ENCODE measurements at places on chromosomes 6 and 20. TPM values are rescaled to one million over a fixed set of nuclear protein-coding genes. Genes with fewer than 3 reads are reported as not detected.

DNA sequence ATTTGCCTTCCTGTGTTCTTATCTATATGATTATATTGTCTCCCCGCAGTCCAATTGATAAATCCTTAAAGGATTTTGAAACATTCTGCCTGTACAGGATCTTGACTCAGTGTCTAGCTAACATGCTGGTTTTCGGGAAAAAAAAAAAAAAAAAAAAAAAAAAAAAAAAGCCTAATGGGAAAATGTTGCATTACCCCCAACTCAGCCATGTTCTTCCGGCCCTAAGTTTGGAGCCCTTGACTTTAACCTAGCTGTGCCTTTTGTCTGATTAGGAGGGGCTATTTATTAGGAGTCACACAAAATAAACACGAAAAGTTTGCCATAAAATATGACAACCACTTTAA, 244.4 kb upstream of the TCF21 start:
- no peak for DNase-seq

DNA sequence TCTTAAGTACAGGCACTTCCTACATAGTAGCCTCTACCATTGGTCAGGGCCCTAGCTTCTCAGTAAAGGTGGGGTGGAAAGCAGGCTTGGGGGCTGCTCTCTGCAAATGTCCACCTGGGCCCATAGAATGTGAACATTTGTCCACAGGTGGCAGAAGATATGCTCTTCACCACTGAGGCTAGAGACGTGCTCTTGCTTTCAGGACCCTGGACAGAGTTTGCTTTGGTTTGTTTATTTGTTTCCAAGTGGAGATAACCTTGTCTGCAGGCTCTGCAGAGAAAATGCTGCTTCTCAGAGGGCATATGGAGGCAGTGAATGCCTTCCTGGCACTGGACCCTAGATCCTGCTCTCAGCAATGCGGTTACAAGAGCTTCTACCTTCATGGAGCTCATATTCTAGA, 129.0 kb downstream of the F13A1 start:
- no peak for DNase-seq

DNA sequence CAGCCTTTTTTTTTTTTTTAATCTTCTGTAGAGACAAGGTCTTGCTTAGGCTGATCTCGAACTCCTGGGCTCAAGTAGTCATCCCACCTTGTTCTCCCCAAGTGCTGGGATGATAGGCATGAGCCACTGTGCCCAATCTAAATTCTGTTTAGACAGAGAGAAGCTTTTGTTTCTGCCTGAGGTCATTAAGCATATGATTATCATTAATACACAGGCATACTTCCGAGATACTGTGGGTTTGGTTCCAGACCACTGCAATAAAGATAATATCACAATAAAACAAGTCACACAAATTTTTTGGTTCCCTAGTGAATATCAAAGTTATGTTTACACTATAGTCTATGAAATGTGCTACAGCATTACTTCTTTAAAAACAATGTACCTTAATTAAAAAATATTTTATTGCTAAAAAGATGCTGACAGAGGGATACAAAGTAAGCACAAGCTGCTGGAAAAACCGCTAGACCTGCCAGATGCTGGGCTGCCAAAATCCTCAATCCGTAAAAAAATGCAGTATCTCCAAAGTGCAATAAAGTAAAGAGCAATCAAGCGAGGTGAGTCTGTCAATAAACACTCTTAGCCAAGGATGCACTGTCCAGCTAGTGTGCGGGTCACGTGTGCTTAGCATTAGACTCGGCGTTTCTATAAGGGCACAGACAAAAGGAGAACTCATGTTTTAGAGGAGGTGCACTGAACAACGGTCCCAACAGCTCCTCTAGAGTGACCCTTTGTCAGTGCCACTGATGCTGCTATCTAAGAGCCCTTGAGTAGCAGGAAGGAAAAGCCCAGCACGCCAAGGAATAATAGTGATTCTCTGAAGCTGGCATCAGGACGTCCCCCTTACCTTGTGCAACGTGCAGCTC, 16.1 kb downstream of the TXNDC5 start:
- DNase-seq, result no peak

DNA sequence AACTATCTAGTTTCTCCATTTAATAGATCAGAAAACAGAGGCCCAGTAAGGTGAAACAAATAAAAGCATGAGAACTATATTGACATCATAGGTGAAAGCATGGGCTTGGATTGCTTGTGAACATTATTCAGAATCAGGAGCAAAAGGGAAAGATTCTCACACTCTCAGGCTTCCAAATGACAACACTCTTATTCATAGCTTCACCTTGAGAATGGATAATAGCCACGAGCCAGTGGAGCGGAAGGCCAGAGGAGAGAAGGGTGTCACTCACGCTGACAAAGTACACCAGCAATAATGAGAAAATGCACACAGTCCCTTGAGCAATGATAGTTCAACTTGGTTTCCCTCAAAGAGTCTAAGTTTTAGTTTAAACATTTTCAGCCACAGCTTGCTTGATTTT, 339.0 kb downstream of the TPBG start:
- DNase-seq, result no peak

- no peak for DNase-seq
Measured at GRCh38 chr6:104591573-104592334, 268.0 kb downstream of the HACE1 start.

DNA sequence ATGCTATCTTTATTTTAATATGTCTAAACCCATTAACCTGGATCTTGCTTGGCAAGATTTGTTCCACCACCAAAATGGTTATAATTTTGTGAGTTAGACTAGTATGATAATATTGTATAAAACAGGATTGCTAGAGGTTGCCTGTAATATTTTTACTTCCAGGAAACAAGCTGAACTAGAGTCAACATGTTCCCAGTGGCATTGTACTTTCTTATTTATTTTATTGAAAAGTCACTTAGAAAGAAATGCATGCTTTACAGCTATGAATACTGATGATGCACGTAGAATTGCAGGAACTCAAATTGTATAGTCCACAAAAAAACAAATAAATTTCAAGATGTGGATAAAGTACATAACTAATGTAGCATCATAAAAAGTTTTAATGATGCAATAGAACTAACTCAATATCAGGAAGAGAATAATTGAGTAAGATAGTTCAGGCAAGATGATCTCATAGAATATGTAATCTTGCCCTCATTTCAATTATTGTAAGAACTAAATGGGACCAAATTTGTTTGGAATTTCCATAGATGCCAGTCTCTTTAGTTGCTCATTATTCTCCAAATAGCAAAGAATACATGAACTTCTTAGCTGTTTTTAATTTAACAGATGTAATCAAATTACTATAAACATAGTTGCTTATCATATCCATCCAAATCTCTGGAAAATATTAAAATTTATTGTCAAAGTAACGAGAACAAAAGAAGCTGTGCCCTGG, 451.8 kb downstream of the COL12A1 start:
- DNase-seq, result no peak

DNA sequence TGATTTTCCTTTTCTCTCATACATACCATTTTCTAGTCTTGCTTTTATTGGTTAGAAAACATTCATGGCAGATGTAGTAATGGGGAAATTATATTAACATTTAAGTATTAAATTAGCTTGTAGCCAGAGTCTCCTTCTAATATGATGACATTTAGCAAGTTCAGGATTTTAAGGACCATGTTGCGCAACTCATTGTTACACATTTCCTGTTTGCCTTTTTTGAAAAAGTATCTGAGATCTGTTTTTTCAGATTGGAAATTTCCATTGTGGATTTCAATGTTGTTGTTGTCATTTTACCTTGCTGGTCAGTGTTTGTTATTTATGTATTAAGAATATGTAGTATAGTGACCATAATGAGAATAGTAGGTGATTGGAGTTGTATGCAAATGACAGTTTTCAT, 38.7 kb downstream of the CDKAL1 start:
- DNase-seq, result no peak

GRCh38 chr20:51220293-51220706, 197.4 kb upstream of the KCNG1 start:
- DNase-seq, result peak; percentile 46

- DNase-seq, result no peak
Measured at GRCh38 chr6:168415098-168415992, 25.6 kb upstream of the SMOC2 start.

DNA sequence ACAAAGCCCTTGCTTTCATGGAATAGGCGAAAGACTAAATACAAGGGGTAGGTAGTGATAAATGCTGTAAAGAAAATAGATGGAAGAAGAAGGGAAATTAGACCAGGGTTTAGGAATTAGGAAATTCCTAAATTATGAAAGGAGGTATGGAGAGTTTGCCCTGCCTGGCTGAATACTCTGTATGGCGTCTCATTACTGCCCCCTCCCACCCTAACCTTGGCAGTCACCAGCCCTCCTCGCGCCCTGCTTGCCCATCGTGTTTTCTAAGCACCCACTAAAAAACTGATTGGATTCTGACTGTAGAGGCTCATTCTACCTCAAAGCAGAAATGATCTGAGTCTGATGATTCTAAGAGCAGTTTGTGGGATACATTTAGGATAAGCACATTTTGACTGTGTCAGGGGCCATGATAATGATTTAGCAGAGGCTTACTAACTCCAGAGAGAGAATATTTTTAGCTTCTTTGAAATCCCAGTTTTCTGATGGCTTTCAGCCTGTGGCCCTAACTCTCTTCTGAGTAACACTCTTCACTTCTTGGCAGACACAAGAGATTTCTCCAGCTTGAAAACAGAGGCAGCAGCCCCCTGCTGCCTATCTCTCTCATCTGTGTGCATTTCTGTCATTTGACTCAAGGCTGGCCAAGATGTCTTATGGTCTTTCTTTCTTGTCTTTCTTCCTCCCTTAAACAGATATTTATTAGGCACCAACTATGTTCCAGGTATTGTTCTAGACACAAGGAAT, 1.4 kb upstream of the CHD6 start:
- no peak for DNase-seq

- no peak for DNase-seq
Measured at GRCh38 chr6:15479761-15480160, 183.1 kb downstream of the DTNBP1 start.

- no peak for DNase-seq
Measured at GRCh38 chr6:159257846-159258245, 88.6 kb downstream of the FNDC1 start.

DNA sequence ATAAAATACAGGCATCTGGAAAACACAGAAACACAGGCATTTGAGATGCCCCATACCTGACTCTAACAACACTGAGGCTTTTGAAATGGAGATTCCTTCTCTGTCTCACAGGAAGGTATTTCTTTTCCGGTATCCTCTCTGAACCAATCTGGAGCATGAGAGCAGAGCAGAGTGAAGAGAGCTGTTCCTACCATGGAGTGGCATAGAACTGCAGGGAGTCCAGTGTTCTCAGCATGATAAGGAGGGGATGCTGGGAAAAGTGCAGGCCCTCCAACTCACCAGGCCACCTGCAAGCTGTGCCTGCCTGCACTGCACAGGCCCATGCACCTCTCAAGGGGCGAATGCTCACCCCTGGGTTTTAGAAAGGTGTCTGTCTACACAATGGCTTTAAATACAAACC, 89.2 kb downstream of the FOXA2 start:
- DNase-seq, result no peak

DNA sequence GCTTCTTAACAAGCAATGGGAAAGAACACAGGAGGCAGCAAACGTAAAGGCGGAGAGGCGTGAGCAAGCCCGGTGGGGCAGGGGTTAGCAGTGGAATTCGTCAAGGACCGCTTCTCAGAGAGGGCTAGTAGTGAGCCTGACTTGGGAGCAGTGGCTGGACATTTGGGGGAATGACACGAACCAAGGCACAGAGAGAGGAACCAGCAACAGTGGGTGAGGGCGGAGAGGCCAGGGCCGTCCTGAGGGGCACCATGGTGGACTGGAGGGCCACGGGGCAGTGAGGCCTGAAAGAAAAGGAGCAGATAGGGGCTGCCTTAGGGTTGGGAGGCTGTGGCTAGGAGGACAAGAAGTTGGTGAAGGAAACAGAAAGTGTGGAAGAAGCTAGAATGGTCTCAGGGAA, 12.1 kb upstream of the ARID1B start:
- DNase-seq, result no peak

DNA sequence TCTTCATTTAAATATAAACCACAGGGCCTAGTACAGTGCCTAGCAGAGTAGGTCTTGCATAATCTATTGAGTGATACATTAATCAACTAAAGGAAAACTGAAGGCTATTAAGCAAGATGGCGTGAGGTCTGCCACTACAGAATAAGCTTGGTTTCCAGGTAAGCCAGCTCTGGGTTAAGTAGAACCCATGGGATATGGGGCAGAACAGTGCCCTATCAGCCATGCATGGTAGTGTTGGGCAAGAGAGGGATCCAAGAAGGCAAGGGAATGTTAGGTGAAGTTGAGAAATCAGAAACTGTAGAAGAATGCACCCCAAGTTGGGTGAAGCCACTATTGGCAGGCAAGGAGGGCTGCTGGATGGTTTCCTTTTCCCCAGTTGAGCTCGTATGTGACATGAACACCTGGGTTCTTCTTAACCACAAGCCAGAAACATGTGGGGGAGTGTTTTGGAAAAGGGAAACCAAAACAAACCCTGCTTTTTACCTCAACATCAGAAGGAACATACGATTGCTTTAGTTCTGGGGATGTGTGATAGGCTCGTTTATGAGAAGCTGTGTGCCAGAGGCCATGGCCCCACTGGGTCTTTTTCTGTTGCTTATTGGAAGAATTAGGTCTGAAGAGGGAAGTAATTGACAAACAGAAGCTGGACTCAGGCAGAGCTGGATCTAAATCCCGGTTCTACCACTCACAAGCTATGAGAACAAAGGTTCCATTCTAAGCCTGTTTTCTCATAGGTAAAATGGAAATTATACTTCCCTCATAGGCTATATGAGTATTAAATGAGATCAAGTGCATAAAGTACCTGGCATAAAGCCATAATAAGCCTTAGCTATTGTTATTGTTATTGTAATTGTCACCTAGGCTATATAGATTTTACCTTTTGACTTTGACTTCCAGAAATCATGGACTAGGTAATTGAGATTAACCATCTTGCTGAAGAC, 33.5 kb downstream of the NEDD9 start:
- DNase-seq, result no peak

GRCh38 chr6:9745966-9746365, 668.9 kb downstream of the TFAP2A start:
- DNase-seq, result no peak

DNA sequence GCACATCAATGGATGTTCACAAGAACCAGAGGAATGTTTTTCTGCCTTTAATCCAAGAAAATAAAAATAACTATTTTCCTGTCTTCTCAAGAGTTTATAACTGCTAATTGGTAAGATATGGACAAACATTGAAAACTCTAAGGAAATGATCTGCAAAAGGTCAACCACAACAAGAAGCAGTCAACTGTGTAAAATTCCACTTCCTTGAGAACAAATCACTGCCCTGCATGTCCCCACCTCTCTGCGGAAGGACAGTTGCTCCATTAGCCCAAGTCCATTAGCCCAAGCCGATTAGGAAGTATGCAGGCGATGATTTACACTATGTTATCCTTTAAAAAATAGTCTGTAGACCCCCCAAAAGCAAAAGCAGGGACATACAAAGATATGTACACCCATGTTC, 27.6 kb downstream of the SLC22A23 start:
- no peak for DNase-seq

Gene ERVFRD-1
- total RNA-seq, result 0.12 TPM

Gene KIAA1755
- 5.3 TPM for total RNA-seq

Gene CLDN20
- not detected for total RNA-seq

Gene CAP2
- total RNA-seq, result 129 TPM

Gene RAET1L
- total RNA-seq, result not detected

Gene NKX2-2
- total RNA-seq, result not detected

Gene LRRN4
- total RNA-seq, result 0.99 TPM

Data from left ventricle myocardium superior (tissue), 1 donor.